ENCODE measurements at places on chromosomes 13 and 19.

GRCh38 chr19:4391701-4392483 lies 8.5 kb downstream of the SH3GL1 start:
- DNase-seq: no peak

DNA sequence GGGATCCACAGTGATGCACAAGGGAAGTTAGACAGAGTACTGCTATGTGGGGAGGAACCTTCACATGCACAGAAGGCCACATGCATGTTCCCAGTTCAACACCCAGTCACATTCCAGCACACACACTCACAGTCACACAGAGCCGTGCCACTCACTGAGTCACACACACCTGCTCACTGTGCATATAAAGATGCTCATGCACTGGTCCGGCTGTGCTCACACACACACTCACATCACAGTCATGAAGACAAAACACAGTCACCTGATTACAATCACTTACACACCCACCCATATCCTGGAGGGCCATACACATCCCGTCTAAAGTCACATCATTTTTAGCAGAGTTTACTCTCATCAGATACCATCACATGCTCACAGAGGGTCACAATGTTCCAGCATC lies 478 bp downstream of the CLC start:
- no peak for DNase-seq

DNA sequence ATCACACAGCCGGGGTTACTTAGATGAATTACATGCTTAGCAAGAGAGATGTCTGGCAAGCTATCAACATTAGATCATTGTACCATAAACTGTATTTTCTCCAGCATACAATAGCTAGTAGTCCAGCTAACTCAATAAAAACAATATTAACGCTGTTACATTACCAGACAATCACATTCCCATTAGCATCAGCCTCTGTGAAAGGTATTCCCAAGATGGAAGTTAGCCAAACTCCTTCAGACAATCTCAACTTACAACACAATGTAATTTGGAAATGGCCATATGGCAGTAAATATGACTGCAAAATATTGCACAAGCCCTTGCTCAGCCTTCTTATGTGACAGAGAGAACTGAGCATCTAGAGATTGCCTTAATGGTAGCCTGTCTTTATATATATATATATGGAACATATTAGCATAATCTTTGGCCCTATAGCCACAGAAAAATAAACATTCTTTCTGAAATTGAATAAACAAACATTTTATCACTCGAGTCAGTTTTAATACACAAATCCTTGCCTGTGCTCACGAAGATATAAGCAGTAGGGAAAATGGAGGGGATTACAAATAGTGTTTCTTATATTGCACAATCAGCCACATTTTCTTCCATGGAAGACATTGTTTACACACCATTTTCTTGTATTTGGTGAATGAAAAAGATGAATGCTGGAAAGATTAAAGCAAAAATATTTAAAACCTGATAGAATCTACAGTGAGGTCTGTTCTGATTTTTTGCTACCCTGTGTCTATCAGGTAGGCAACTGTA lies 1060.5 kb downstream of the DIAPH3 start:
- DNase-seq: no peak

GRCh38 chr19:58538257-58539168 lies 5.4 kb upstream of the TRIM28 start:
- no peak for DNase-seq

DNA sequence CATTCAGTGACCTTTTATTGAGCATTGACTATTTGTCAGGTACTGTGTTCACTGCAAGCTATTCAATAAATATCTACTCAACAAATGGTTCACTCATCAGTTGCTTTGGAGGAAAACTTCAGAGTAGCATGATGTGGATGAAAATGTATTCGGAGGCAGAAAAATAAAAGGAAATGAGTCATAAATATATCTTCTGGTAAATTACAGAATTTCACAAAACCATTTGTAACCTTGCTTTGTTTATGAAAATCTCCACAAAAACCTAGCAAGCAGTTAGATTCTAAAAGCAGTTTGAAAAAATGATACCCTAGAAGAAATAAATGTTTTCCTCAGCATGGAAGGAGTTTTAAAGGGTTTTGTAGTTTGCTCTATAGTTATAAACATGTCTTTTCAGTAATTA lies 399.6 kb downstream of the LMO7 start:
- DNase-seq: no peak

- no peak for DNase-seq
These were observed 2.6 kb upstream of the WIZ start for GRCh38 chr19:15452111-15453047.

- no peak for DNase-seq
These were observed 23.6 kb upstream of the TTYH1 start for GRCh38 chr19:54391589-54392061.

- DNase-seq: no peak
These were observed 102.4 kb downstream of the TNFRSF19 start for GRCh38 chr13:23672616-23673015.

GRCh38 chr19:35518313-35518712 lies 4.9 kb upstream of the DMKN start:
- no peak for DNase-seq

DNA sequence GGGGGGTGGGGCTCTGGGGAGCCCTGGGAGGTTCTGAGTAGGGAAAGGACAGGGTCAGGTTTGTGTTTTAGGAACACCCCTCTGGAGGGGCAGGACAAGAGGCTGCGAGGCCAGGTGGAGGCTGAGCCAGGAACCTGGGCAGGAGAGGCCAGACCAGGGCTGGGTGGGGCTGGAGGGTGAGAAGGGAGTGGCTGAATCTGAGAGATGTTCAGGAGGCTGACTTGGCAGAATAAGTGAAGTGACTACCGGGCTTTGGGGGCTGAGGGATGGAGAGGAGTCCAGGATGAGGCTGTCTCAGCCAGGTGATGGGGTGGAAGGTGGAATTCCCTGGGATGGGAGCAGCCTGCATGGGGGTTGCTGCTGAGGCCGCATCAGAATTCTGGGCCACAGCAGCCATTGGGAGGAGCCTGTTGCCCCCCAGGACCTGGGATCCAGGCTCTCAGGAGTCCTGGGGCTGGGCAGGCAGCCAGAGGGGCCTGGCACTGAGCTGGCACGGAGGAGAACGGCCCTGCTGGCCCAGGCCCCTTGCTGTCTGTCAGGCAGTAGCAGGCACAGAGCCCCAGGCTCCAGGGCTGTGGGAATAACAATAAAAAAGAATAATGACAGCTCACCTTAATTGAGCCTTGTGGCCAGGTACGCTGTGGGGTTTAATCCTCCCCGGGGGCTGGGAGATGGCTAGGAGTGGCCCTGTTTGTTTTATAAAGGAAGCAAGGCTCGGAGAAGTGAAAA lies 3.3 kb downstream of the PPP5C start:
- no peak for DNase-seq

DNA sequence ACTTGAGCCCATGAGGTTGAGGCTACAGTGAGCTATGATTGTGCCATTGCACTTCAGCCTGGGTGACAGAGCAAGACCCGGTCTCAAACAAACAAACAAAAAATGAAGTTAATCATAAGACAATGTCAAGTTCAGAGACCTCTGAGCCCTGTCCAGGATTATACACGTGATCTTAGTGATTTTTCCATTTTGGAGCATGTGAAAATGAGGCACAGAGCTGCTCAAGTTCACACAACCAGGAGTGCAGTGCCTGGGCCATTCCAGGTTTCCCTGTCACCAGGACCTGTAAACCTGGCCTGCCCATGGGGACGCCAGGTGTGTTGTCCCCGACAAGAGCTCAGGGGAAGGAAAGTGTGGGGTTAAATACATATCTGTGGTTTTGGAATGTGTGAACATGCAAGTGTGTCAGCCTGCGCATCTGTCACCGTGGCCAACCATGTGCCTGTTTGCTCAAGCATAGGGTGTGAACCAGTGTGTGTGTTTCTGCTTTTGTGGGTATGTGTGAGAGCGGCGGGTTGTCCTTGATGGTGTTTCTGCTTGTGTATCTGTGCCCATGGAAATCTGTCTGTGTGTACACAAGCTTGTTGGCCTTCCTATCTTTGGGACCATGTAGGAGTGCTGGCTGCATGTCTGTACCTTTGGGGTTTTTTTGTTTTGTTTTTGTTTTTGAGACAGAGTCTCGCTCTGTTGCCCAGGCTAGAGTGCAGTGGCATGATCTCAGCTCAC lies 1.5 kb upstream of the FXYD1 start:
- no peak for DNase-seq

GRCh38 chr13:49836516-49836915 lies 44.0 kb upstream of the KPNA3 start:
- no peak for DNase-seq

DNA sequence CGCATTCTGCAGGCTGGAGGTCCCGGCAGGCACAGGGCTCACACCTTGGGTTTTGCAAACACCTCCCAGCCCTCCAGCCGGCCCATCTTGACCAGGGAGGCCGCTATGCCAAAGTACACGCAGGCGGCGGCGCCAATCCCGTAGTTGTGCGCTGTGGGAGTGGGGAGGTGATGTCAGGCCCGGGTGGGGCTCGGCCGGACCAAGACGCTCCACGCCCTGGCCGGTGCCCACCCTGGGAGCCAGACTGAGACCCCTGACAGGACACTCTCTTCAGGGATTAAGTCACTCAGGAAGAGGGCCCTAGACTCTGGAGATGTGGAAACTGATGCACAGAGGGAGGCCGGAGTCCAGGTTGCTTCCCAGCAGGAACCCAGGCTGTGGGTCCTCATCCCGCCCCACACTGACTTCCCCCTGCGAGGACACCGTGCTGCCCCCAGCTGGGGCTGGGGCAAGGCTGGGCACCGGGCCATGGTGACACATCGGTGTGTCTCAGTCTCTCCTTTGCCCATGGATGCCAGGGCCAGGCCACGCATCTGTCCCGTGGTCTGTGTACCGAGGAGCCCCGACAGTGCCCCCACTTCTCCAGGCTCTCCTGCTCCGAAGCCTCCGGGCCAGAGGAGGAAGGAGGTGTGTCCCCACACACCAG lies 8.8 kb downstream of the NDUFA11 start:
- DNase-seq: no peak

- no peak for DNase-seq
These were observed 5.8 kb downstream of the KIRREL2 start for GRCh38 chr19:35862528-35862927.

GRCh38 chr19:27824108-27824507 lies 1388.8 kb downstream of the UQCRFS1 start:
- no peak for DNase-seq

DNA sequence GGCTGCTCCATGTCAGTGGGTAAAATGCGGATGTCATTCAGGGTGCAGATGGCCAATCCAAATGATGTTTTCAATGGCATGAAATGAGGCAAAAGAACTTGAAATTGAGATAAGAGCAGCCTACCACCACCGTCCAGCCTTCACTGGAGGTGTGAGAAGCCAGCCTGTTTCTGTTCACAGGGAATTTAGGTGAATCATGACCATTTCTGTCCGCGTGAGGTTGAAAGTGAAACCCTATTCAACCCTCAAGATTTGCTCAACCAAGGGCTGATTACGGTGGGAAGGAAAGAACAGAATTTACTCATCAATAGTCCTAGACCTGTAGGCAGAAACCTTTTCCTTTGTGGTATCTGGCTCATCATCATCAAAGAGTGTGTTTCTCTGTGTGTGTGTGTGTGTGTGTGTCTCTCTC lies 370.7 kb downstream of the COG6 start:
- no peak for DNase-seq

DNA sequence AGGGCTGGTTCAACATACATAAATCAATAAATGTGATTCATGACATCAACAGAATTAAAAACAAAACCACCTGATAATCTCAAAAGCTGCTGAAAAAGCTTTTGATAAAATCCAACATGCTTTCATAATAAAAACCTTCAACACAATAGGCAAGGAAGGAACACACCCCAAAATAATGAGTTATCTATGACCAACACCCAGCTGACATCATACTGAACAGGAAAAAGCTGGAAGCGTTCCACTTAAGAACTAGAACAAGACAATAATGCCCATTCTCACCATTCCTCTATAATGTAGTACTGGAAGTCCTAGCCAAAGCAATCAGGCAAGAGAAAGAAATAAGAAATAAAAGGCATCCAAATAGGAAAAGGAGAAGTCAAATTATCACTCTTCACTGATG lies 116.2 kb upstream of the FREM2 start:
- DNase-seq: no peak

- DNase-seq: no peak
These were observed 362.4 kb downstream of the KCTD12 start for GRCh38 chr13:76523740-76524340.

DNA sequence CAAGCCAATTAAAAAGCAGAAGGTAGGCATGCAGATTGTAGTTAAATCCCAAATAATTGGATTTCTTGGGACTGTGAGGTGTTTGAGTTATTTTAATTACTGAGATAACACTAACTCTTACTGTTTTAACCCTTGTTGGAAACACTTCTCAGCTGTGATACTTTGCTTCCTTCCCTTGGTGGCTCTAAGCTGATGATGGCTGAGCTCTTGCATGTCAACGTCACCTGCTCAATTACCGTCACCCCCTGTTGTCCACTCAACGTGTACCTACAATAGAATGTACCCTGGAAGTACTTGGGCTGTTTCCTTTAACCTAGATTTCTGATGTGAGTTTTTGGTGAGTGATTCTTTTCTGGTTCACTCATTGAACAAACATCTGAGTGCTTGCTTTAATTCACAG lies 303.4 kb downstream of the SLC7A1 start:
- no peak for DNase-seq

DNA sequence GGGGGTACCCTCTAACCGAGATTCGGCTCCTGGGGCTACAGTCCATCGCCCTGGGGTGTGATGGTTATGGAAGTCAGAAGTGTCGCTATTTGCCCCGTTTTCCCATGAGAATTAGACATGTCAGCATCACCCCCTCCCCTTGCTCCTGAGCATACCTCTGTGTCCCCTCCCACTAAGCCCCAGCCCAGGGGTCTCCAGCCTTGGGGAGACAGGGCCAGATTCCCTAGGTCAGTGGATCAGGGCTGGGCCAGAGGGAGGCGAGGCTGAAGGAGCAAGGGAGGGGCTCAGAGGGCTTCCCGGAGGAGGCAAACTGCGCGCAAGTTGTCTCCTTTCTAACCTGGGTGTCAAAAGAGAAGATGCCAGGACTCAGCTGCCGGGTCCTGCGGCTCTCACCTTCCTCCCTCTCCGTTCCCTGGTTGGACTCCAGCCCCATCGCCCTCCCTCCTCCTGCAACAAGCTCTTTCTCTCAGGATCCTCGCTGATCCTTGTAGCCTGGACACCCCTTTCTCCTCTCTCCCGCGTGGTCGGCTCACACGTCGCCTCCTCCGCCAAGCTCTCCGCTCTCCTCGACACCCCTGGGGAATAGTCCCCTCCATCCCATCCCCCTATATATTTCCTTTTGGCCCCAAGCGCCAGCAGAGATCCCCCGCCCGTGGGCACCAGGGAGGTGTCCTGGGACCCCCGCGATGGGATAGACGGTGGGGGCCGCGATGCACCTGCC lies 459 bp upstream of the TMEM59L start:
- DNase-seq: no peak

DNA sequence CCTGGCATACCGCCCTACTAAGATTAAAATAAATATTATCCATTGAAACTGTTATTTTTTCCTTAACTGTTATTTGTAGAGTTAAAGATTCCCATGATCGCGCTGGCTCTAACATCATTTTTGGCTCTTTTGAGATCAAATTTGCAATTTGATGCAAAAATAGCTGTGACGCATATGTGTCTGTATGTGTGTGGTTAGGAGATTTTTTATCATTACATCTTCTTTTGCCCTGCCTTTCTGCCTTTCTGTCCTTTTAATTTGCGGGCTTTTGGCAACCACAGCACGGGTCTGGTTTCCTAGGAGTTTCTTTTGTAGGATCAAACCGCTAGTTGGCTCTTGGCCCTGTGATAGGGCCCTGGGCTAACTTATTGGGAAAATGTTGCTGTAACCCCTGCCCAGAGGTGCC lies 37.3 kb upstream of the ALOX5AP start:
- no peak for DNase-seq

GRCh38 chr19:33941133-33941532 lies 144.5 kb downstream of the KCTD15 start:
- no peak for DNase-seq

Measured in stimulated activated CD4-positive, alpha-beta T cell treated with anti-CD3 and anti-CD28 coated beads, Interleukin-1b, Interleukin-23, amount 100 ng/mL, for 24 hours (primary cell).